ENCODE measurements at places on chromosomes 1 and 21.

DNA sequence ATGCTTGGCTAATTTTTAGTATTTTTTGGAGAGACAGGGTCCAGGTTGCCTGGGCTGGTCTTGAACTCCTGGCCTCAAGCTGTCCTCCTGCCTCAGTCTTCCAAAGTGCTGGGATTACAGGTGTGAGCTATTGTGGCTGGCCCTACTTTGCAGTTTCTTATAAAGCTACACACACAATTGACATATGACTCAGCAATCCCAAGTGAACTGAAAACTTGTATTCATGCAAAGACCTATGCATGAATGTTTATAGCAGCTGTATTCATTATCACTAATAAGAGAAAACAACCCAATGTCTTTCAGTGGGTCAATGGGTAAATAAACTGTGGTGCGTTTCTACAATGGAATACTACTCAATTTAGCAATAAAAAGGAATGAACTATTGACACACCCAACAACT is 103.1 kb downstream of the MRPS6 start:
- no peak for DNase-seq

DNA sequence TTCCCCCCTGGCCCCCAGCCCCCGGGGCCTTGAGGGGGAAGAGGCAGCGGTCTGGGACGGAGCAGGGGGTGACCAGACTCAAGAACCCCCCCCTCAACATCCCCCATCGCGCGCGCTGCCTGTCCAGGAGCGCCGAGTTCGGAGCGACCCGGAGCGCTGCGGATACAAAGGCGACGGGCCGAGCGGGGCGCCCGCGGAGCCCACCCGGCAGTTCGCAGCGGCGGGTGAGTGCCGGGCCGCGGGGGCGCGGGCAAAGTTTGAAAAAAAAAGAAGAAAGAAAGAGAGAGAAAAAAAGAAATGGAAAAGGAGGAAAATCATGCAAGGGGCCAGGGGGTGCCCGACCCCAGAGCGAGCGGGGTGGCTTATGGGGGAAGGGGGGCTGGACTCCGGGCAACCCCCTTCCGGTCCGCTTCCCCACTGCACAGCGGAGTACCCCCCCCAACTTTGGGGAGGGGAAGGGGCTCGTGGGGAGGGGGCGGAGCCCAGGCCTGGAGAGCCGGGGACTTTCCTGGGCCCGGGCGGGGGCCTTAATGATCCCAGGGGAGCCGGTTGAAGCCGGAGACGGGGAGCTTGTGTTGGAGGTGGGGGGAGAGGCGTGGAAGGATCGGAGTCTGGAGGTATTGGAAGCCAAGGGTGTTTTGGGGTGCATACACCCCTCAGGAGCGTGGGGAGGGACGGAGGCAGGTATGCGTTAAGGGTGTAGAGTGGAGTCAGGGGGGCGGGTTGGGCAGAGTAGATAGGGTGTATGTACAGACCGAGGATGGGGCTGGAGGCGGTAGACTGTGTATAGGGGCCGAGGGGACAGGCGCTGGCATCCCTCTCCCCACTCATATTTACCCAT is 502 bp downstream of the VANGL2 start:
- DNase-seq = no peak

DNA sequence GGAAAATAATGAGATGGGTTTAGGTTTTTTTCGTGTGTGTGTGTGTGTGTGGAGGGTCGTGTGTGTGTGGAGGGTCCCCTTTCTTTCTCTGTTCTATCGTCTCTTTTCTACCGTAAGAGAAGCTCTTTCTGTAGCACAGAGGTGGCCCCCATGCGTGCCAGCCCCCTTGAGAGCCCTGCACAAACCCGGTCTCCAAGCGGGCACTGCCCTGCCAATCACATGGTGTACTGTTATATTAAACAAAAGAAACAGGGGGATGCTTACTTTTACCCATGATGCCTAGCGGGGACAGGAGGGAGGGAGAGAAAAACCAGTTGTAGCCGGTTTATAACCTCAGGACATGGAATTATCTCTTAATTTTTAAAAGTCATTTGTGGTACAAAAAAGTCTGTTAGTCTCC is 41.0 kb downstream of the GATAD2B start:
- no peak for DNase-seq

GRCh38 chr1:29120947-29121485 is 2.7 kb downstream of the TMEM200B start:
- no peak for DNase-seq

- DNase-seq = peak; percentile 97
Observed at GRCh38 chr1:26787381-26787705, 407 bp upstream of the PIGV start.

DNA sequence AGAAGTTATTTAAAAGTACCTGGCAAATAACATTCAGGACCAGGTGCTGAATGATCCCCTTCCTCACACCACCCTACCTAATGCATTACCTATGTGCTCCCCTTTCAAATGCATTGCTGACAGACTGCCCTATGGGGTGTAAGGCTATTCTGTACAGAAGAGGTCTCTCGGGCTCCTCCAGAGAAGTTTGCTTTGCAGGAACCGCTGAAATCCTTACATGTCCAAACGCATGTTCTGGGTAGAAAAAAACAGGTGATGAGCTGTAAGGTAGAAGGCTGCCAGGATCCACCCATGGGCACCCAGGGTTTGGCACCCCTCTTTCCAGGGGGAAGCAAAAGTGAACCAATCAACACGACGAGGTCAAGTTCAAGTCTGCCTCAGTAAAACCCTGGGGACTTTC is 58.3 kb upstream of the TARBP1 start:
- DNase-seq = peak; percentile 20

- no peak for DNase-seq
Observed at GRCh38 chr21:36723371-36723881, 24.5 kb downstream of the SIM2 start.

DNA sequence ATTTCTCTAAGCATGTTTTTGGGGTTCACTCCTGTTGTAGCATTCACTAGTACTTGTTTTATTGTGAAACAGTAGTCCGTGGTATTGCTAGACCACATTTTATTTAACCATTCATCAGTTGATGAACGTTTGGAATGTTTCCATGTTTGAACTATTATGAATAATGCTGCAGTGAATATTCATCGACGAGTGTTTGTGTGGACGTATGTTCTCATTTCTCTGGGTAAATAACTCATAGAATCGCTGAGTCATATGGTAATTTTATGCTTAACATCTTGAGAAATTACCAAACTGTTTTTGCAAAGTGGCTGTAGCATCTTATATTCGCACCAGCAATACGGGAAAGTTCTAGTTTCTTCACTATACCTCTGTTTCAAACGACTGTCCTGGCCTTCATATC is 28.0 kb upstream of the KAZN start:
- DNase-seq = no peak

GRCh38 chr1:71783071-71783470 is 499.3 kb downstream of the NEGR1 start:
- DNase-seq = no peak

- no peak for DNase-seq
Observed at GRCh38 chr1:218284377-218284916, 646 bp upstream of the RRP15 start.

GRCh38 chr1:95023399-95024043 is 49.2 kb downstream of the ALG14 start:
- DNase-seq = no peak

DNA sequence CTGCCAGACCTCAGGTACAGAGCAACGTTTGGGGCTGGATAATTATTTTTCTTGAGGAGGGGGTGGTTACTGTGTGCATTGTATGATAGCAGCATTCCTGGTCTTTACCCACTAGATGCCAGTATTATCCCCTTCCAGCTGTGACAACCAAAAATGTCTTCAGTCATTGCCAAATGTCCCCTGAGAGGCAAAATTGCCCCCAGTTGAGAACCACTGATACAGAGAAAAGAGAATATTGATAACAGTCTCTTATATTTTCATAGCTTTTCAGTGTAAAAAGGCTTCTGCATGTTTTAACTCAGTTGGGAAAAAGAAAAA is 51.8 kb upstream of the SYT14 start:
- no peak for DNase-seq

- DNase-seq = no peak
Observed at GRCh38 chr1:245156736-245157505, 2.1 kb downstream of the KIF26B start.

DNA sequence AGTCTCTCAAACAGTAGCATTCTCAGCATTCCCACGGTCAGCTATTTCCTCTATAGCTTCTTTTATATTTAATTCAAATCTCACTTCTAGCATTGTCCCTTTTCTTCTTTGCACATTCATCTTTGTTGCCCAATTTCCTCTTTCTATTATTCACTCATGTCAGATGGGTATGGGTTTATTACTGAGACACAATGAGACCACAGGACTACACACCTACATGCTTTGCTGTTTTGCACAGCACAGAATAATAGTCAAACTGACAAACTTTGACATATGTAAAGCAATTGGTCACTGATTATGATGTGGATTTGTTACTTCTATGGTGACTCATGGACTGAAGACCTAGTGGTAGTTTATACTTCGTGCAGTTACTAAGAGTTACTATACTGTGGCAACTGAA is 5.8 kb upstream of the CD1C start:
- no peak for DNase-seq

DNA sequence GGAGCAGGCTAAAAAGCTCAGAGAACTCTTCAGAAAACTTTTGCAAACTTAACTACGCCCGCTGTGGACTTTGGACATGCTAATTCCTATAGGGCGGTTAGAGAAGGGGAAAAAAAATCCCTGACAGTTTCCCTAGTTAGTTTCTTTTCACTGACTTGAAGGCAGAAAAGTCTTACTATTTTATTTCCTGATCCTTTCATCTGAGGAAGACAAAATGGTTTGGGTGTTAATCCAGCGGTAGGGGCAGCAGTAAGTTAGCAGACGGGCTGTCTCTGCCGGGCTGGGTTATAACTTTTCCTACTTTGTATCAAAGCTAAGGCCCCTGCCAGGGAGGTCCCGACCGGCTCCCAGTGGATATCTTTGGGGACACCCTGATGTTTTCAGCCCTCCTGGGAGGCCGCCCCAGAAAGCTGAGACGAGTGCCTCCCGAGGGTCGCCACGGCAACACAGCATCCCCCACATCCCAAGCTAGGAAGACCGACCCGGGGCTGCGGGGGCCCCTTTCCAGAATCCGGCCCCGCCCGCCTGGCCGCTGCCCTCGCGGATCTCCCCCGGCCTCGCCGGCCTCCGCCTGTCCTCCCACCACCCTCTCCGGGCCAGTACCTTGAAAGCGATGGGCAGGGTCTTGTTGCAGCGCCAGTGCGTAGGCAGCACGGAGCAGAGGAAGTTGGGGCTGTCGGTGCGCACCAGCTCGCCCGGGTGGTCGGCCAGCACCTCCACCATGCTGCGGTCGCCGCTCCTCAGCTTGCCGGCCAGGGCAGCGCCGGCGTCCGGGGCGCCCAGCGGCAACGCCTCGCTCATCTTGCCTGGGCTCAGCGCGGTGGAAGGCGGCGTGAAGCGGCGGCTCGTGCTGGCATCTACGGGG is 162.6 kb downstream of the RUNX1 start:
- DNase-seq = peak; percentile 73

DNA sequence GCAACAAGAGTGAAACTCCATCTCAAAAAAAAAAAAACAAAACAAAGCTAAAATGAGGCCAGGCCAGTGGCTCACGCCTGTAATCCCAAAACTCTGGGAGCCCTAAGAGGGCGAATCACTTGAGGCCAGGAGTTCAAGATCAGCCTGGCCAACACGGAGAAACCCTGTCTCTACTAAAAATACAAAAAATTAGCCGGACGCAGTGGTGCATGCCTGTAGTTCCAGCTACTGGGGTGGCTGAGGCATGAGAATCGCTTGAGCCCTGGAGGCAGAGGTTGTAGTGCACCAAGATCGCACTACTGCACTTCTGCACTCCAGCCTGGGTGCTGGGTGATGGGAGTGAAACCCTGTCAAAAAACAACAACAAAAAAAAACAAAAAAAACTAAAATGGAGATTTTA is 191.2 kb upstream of the SGIP1 start:
- no peak for DNase-seq

- no peak for DNase-seq
Observed at GRCh38 chr1:41533016-41533730, 48.7 kb upstream of the EDN2 start.

GRCh38 chr1:20666146-20666545 is 5.0 kb upstream of the DDOST start:
- no peak for DNase-seq

- no peak for DNase-seq
Observed at GRCh38 chr1:59427155-59427554, 130.3 kb downstream of the FGGY start.

- no peak for DNase-seq
Observed at GRCh38 chr1:196306421-196306820, 301.8 kb downstream of the KCNT2 start.
